Activated CD8-positive, alpha-beta memory T cell treated with anti-CD3 and anti-CD28 coated beads for 24 hours (primary cell): ENCODE measurements at places on chromosomes 13 and 19.

GRCh38 chr13:47457626-47458025 lies 543.4 kb downstream of the SUCLA2 start:
- no peak for DNase-seq

- DNase-seq = no peak
Observed at GRCh38 chr19:35736913-35737886, 5.1 kb downstream of the IGFLR1 start.

DNA sequence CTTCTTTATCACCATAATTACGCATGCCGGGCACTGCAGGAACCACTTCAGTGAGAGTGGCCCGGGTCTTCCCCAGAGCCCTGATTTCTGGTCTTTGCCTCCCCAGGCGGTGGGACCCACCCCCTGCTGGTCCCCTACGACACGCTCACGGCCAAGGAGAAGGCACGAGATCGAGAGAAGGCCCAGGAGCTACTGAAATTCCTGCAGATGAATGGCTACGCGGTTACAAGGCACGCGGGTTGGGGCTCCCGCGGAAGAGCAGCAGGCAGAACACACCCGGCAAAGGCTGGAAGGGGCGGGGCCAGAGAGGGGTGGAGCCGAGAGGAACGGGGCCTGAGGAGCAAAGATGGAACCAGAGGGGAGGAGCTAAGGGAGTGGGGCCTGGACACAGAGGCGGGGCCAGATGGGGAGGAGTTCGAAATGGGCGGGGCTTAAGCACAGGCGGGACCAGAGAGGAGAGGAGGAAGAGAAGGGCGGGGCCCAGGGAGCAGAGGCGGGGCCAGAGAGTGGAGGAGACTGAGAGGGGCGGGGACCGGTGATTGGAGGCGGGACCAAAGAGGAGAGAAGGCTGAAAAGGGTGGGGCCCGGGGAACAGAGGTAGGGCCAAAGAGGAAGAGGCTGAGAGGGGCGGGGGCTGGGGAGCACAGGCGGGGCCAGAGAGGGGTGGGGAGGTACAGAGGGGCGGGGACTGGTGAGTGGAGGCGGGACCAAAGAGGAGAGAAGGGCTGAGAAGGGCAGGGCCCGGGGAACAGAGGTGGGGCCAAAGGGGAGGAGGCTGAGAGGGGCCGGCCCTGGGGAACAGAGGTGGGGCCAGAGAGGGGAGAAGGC lies 73.4 kb downstream of the RYR1 start:
- no peak for DNase-seq

DNA sequence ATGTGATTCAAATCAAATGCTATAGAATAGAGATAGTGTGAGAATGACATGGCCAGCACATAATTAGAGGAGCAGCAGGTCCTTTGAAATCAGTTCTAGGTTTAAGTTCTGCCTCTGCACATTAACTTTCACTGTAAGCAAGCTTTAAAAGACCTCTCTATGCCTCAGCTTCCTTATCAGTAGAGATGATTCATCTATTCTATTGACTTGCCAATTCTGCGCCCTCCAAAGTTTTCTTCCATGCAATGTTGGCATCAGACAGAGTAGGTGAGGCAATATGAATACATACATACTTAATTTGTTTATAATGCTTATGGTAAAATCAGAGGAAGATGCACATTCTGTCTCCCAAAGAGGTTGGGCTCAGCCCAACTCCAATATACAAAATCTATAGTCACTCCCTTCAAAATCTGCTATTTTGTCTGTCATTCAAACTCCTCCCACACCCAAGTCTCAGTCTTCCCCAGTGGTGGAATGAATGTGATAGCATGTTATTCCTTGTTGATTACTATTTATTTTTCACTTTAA lies 525.5 kb downstream of the RFC3 start:
- no peak for DNase-seq

DNA sequence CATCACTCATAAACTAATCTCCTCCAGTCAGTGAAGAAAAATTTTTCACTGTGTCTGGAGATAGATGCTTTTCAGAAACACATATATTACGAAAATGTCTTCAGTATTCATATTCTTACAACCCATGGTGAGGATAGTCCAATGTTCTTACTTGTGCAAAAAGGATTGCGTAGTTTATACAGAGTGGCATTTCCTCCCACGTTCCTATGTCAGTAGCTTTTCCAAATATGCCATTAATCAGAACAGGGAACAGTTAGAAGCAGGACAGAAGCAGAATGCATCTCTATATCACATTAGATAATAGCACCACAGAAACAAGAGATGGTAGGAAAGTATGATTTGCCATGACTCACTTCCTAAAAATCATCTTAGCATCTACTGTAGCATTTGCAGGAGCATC lies 282.9 kb downstream of the SLITRK5 start:
- DNase-seq = no peak

DNA sequence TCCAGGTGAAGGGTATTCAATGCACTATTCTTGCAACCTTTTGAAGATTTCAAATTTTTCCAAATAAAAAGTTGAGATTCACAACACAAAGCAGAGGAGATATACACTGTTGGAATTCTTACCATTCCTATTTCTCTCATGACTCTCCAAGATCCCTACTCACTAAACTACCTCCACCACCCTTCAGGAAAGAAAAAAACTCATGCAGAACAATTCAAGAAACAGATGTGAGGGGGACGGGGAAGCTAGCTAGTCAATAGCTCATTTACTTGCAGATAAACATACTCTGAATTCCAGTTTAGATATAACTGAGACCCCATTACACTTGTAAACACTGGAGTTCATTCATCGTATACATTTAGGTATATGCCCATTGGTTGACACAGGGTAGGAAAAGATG lies 90.0 kb upstream of the SERP2 start:
- DNase-seq = no peak

DNA sequence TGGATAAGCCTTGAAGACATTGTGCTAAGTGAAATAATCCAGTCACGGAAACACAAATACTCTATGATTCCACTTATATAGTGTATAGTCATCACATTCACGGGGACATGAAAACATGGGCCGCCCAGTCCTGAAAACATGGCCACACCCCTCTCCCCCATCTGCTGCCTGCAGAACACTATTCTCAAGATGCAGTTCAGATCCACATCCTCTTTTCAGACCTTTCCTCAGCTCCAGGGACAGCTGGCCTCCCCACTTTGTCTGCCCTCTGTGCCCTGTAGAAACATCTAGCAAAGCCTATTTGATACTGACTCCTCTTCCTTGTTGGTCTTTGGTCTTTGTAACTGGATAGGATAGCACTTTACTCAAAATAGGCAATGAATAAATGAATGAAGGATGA lies 8.3 kb downstream of the RFX2 start:
- no peak for DNase-seq

DNA sequence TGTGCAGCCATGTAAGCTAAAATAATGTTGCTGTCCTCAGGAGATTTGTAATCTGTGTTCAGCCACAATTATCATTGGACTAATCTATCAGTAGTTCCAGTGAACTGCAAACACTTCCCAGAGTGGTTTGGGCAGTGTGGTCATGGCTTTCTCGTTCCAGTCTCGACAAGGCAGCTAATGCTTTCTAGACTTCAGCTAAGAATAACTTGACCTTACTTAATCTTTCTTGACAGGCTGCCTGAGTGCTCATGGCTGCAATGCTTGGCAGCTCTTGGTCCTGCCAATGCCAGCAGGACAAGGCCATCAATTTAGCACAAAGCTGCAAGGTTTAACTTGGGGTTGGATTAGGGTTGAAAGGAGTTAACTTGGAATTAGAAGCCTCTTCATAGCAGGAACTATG lies 32.8 kb downstream of the ATP12A start:
- no peak for DNase-seq
